ENCODE measurements at places on chromosomes 6 and 20. TPM values are rescaled to one million over a fixed set of nuclear protein-coding genes. Genes with fewer than 3 reads are reported as not detected.

PTGIS gene
- total RNA-seq, result 1.9 TPM

DNA sequence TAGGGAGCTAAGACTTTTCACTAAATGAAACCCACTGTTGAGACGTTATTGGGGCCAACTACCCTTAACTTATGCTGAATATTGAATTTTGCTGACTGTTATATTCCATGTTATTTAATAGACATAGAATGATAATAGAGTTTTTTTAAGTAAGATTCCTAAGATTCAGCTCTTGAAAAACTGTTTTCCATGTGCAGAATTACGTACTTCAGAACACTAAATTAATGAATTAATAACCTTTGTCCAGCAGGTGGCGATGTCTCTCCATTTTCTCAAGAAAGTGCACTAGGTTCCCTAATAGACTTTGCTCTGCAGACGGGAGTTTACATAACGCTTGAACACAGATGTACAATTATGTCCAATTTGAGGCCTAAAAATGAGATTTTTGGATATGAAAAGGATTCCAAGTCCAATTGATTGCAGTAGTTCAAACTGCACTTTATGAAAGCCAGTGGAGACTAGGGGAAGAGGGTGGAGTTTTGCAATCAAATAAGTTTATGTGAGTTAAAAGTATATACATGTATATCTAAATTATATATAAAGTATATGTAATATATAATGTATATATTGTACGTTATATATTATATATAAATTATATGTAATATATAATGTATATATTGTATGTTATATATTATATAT is 282.1 kb downstream of the UST start:
- H3K27me3 ChIP-seq, result no peaks in the 10 kb centered on the region
- H3K36me3 ChIP-seq, result peaks cover 6% of the 10 kb centered on the region
- H3K27ac ChIP-seq, result no peak overlapping the region
- H3K4me1 ChIP-seq, result peaks cover 53% of the 10 kb centered on the region

ATG5 gene
- total RNA-seq, result 31.6 TPM

DNA sequence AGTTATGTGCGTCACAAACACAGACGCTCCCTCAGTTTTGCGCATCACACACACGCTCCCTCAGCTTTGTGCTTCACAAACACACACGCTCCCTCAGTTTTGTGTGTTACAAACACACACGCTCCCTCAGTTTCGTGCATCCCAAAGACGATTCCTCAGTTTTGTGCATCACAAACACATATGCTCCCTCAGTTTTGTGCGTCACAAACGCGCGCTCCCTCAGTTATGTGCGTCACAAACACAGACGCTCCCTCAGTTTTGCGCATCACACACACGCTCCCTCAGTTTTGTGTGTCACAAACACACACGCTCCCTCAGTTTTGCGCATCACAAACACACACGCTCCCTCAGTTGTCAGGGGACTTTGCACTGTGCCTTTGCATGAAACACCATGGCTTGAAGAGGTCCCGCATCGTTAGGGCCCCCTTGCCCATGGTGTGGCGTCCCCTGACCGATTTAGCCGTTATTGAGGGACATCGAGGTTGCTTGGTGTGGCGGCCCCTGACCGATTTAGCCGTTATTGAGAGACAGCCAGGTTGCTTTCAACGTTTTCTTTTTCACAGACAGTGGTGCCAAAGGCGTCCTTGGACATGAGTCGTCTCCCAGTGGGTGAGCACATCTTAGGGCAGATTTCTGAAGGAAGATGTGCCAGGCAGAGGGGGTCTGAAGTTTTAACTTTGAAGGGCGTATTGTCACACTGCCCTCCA is 28.1 kb upstream of the MYT1 start:
- no peak for DNase-seq
- no peaks in the 10 kb centered on the region for H3K36me3 ChIP-seq
- H3K4me1 ChIP-seq, result no peaks in the 10 kb centered on the region

DNA sequence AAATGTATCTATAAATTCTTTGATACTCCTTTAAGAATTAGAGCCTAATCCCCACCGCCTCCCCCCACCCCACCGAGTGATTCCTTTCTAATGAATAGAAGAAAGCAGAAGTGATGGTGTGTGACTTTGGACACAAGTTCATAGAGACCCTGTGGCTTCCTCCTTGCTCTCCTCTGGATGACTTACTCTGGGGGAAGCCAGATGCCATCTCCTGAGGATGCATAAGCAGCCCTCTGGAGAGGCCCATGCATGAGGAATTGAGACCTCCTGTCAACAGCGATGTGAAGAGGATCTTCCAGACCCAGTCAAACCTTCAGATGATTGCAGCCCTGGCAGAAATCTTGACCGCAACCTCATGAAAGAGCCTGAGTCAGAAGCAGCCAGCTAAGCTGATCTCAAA is 21.1 kb downstream of the AHCY start:
- DNase-seq, result no peak
- peaks cover 40% of the 10 kb centered on the region for H3K36me3 ChIP-seq
- H3K4me3 ChIP-seq, result no peak overlapping the region
- H3K27me3 ChIP-seq, result no peaks in the 10 kb centered on the region
- H3K27ac ChIP-seq, result no peak overlapping the region

DNA sequence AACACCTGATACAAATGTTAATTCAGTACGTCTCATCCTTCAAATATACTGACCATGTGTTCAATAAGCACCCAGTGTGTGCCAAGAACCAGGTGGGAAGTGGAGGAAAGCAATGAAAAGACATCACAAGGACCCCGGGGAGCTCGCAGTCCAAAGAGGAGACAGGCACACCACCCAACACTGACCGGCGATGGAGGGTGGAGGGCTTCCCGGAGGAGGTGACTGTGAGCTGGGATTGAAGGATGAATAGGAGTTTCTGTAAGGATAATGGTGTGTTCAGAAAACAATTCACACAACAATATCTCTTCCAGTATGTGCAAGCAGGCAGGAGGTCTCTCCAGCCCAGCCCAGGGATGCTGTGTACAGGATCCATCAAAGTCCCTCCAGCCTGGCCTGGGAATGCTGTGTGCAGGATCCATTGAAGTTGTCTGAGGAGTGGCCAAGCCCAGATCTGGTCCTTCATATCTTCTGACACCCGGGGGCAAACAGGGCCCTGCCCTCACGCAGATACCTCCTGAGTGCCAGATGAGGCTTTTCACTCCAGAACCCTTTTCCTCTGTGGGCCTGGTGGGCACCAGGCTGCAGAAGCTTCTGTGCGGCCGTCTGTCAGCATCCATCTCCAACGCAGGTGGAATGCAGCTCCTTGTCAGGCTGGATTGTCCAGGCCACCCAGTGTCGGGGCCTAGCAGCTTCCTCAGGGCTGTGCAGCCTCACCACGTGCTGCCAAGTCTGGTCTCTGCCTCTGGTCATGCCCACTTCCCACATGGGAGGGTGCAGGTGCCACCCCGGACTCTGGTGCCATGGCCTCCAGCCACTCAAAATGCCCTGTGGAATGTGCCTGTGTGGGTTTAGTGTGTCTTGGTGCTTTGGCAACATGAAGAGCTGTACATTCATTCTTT is 36.3 kb downstream of the DLL1 start:
- H3K27me3 ChIP-seq, result peaks cover 8% of the 10 kb centered on the region
- no peaks in the 10 kb centered on the region for H3K36me3 ChIP-seq
- no peak overlapping the region for H3K4me3 ChIP-seq
- H3K27ac ChIP-seq, result no peak overlapping the region
- no peaks in the 10 kb centered on the region for H3K4me1 ChIP-seq
- DNase-seq, result no peak

- H3K36me3 ChIP-seq, result no peaks in the 10 kb centered on the region
- no peak overlapping the region for H3K4me3 ChIP-seq
- DNase-seq, result no peak
- H3K4me1 ChIP-seq, result peaks cover 7% of the 10 kb centered on the region
Measured at GRCh38 chr6:3333263-3333662, 74.5 kb downstream of the PSMG4 start.

DNA sequence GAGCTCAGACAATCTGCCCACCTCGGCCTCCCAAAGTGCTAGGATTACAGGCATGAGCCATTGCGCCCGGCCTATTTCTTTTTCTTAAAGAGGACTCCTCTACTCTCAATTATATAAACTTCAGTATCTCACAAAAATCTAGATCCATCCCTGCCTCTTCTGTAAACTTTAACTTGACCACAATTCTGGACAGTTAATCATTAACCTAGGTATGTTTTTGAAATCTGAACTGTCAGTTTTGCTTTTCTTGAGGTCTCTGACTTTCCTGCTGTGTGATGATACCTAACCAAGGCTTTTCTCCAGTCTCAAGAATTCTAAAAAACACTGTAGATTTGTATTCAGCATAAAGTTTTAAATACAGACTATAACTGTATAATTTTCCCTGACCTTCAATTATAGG is 388.2 kb upstream of the SYNCRIP start:
- H3K36me3 ChIP-seq, result no peaks in the 10 kb centered on the region
- no peak overlapping the region for H3K27ac ChIP-seq
- no peaks in the 10 kb centered on the region for H3K27me3 ChIP-seq
- H3K4me1 ChIP-seq, result no peaks in the 10 kb centered on the region
- no peak for DNase-seq

SUPT3H gene
- 9.1 TPM for total RNA-seq

- no peak overlapping the region for H3K27ac ChIP-seq
- H3K36me3 ChIP-seq, result no peaks in the 10 kb centered on the region
Measured at GRCh38 chr6:42505385-42505718, 53.6 kb upstream of the TRERF1 start.

DNA sequence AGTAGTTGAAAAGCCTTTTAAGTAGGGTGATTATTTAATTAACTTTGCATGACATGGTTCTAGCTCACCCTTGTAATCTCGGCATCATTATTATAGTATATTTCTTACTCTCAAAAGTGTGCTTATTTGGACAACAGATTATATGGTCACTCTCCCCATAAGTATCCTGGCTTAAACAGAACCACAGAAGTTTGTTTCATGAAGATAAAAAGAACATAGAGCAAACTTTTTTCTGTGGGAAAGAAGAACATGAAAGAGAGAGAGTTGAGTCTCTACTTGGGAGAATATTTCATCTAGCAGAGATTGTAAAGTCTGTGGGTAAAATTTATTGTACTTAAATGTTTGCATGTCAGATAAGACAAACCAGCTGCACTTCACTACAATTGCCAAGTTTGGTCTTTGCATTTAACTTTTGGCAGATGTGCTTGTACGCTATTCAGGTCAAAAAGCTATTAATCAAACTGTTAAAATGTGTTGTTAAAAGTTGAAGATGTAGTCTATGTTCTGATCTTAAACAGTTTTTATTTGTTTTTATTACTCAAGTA is 33.4 kb upstream of the PRIM2 start:
- no peak for DNase-seq
- H3K4me3 ChIP-seq, result no peak overlapping the region
- no peak overlapping the region for H3K27ac ChIP-seq
- peaks cover 7% of the 10 kb centered on the region for H3K27me3 ChIP-seq
- H3K36me3 ChIP-seq, result no peaks in the 10 kb centered on the region

DNA sequence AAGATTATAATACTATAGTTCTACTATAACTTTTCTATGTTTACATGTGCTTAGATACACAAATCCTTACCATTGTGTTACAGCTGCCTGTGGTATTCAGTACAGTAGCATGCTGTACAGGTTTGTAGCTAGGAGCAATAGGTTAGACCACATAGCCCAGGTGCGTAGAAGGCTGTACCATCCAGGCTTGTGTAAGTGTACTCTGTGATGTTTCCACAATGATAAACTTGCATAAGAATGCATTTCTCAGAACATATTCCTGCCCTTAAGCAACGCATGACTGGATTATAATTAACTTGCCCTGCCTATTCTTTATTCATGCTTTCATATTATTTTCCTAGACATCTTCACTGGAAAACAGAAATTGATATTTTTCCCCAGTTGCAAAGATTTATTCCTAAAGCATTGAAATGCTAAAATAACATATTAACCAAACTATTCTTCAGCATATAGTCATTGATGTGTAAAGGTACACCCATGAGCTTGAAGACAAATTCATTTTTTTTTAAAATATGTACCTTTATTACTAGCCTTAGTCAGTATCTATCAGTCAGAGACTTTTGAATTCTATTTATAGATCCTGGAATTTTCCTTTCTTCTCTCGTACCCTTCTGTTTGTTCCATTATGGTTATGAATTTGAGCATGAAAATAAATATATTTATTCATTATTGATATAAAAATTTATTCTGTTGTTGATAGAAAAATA is 7.2 kb upstream of the CTAGE9 start:
- no peaks in the 10 kb centered on the region for H3K27me3 ChIP-seq
- H3K36me3 ChIP-seq, result no peaks in the 10 kb centered on the region
- no peak overlapping the region for H3K4me3 ChIP-seq
- DNase-seq, result no peak
- H3K4me1 ChIP-seq, result no peaks in the 10 kb centered on the region

BPIFA1 gene
- not detected for total RNA-seq

RSPO3 gene
- not detected for total RNA-seq

GRCh38 chr6:125954735-125955339 is 1.7 kb upstream of the HINT3 start:
- H3K4me1 ChIP-seq, result peaks cover 5% of the 10 kb centered on the region
- no peak overlapping the region for H3K4me3 ChIP-seq
- H3K27ac ChIP-seq, result no peak overlapping the region
- H3K27me3 ChIP-seq, result peaks cover 19% of the 10 kb centered on the region
- DNase-seq, result no peak

DNA sequence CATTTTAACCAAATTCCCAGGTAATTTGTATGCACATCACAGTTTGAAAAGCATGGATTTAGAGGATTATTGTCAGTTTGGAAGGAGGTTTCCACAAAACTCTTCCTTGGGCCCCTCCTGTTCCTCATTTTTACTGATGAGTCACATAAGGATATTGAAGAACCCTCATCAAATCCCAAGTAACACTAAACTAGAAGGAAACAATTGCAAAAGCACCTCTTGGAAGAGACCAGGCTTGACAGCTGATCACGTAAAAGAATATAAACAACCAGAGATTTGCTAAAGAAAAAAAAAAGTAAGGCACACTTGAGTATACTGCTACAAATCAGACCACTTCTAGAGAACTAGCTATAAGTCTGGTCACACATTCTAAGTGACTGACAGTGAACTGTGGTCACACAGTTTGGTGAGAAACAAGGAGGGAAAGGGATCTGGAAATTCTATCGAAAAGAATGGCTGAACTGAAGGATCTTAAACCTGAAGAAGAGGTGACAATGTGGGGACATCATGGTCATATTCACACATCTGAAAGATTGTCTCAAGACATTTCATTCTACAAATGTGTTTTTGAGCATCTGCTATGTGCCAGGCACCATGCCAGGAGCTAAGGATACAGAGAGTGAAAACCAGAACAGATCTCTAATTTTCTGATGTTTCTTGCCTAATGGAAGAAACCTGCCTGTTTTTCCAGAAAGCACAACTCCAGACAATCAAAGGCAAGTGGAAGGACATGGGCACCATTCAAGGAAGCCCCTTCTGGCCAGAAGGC is 24.1 kb downstream of the ZHX3 start:
- H3K36me3 ChIP-seq, result no peaks in the 10 kb centered on the region
- H3K27ac ChIP-seq, result no peak overlapping the region
- H3K4me1 ChIP-seq, result no peaks in the 10 kb centered on the region
- H3K4me3 ChIP-seq, result no peak overlapping the region

SULF2 gene
- total RNA-seq, result 0.58 TPM
